ENCODE measurements at places on chromosomes 12 and 14.

DNA sequence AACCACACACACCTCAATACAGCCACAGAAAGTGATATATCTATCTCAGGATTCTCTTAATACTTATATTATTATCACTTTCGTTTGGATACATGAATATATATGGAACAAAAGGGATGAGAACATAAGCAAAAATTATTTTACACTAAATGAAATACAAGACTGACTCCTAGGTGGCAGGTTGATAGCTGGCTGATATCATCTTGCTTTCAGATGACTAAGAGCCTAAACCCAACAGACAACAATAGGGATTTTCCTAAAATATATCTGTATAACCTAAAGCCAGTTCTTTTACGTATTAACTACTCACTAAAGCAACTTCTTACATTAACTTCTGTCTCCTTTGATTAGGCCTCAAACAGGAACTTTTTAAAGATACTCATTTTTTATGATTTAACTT is 65.1 kb downstream of the BAZ1A start:
- DNase-seq: no peak

- no peak for DNase-seq
Measured at GRCh38 chr12:68403296-68403695, 71.1 kb upstream of the MDM1 start.

DNA sequence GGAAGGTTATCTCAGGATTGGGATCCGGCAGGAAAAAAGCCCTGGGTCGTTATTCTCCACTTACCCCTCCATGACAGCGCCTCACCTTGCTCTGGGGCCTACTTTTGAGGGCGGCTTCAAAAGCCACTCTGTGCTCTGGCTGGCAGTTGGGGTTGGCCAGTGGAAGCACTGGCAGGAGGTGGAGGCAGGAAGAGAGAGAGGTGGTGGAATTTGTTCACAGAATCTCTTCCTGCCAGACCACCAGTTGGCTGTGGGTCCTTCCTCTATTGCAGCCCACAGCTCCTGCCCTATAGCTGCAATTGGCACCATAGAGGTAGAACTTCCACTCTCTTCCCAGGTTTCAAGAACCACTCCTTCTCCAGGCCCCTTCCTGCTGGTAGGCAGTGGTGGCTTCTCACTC is 32.7 kb upstream of the SDR39U1 start:
- no peak for DNase-seq

- DNase-seq: peak; percentile 58
Measured at GRCh38 chr12:59030415-59030814, 110.1 kb upstream of the LRIG3 start.

DNA sequence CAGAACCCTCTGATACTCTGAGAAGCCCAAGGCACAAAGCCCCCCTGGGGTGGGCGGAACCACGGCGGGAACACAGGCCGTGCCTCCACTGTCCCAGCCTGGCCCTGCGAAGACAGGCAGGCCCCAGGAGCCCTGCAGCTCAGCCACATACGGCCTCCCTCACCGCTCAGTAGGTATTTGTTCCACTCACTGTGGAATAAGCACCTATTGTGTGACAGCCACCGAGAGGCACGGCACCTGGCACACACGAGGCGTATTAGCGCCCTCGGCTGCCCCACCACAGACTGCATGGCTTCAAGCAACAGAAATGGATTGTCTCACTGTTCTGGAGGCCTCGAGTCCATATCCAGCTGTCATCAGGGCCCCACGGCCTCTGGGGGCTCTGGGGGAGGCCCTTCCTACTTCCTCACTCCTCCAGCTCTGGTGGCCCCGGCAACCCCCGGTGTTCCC is 66.3 kb downstream of the NCOR2 start:
- no peak for DNase-seq

GRCh38 chr14:105398726-105399465 is 558 bp downstream of the TEX22 start:
- no peak for DNase-seq

- no peak for DNase-seq
Measured at GRCh38 chr12:52895726-52896189, 9.1 kb downstream of the KRT8 start.

GRCh38 chr12:59429766-59430165 is 166.1 kb upstream of the SLC16A7 start:
- DNase-seq: no peak

DNA sequence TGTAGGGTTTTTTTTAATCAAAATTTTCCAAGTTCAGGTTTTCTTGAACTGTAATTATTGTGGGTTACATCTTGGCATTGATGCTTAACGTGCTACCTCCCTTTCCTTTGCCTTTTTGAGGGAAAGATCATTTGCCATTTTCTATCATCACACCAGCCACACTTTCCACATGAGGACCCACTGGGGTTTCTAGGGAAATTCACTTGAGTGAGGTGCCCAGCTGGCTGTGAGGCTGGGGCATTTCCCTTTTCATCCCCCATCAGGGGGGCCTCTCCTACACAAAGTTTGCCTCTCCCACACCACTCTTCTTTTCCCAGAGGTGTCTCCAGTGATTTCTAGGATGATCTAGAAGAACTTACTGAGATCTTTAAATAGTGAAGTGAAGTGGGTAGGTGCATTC is 335.7 kb downstream of the BMP4 start:
- DNase-seq: no peak

DNA sequence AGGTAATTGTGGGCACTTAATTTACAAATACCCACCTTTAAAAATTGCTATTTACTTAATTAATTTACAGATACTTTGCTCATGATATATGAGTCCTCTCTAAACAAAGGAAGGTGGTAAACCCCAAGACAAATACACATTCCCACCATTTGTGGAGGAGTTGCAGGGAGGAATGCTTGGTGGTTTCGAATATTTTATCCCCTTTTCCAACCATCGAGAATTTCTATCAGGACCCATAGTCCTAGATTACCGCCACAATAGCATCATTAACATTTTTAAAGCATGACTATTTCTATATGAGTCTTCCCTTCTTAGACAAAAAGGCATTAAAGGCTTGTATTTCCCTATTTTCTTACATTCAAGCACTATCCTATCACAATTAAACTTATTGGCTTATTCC is 34.2 kb upstream of the PLEKHA5 start:
- DNase-seq: no peak

DNA sequence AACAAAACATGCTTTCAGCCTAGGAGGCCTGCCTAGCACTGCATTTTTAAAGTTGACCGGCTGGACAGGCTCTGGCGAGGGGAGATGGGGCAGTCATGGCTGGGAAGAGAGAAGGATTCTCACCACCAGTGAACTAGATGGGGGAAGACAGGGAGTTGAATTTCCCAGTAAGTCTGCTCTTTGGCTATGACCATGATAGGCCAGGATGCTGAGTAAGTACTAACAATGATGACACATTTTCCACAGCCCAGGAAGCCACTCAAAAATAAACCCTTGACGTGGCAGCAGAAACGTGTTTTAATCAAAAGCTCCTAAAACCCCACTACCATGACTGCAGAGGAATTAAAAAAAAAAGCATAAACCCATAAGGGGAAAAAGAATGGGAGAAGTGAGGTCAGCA is 19.0 kb downstream of the KCTD10 start:
- no peak for DNase-seq

GRCh38 chr12:64752833-64753238 is 6.4 kb downstream of the GNS start:
- DNase-seq: no peak

DNA sequence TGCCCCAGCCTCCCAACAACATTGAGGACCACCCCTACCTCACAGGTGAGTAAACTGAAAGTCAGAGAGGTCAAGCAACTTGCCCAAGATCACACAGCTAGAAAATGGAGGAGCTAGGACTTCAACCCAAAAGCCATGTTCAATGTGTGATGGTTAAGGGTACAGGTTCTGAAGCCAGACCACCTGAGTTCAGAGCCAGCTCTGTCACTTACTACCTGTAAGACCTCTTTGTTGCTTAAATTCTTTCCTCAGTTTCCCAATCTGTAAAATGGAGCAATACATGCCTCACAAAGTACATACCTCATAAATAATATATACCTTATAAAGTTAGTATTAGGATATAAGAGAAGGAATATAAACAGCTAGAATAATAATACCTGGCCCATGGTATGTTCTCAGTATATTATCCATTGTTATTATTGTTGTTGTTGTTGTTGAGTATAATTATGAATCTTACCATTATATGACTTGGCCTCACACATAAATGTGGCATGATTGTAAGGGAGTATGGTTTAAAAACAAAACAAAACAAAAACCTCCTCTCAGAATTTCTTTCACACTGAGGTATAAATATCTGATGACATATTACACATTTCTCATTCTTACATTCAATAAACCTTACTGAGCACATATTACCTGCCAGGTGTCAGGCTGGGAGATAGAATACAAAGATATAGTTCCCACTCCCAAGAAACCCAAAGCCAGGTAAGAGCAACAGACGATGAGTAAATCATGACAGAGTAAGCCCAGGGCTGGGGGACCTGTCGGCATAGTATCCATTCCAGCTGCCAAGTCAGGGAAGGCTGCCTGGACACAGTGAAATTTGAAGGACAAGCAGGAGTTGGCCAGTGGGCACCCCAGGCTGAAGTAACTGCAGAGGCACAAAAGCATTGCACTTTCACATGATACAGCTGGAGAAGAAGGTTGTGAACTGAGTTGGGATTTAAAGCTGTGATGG is 19.6 kb downstream of the CMKLR1 start:
- no peak for DNase-seq

GRCh38 chr14:69005432-69006148 is 26.5 kb upstream of the ACTN1 start:
- peak; percentile 68 for DNase-seq

DNA sequence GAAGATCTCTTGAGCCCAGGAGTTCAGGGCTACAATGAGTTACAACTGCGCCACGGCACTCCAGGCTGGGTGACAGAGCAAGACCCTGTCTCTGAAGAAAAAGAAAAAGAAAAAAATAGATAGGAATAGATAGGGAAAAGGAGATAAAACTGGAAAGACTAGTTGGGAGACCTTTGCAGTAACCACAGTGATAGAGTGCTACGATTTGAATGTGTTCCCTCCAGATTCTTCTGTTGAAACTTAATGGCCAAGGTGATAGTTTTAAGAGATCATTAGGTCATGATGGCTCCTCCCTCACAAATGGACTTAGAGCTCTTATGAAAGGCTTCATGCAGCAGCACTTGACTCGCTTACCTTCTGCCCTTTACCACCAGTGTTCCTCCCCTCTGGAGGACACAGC is 13.5 kb upstream of the ATF1 start:
- DNase-seq: no peak

DNA sequence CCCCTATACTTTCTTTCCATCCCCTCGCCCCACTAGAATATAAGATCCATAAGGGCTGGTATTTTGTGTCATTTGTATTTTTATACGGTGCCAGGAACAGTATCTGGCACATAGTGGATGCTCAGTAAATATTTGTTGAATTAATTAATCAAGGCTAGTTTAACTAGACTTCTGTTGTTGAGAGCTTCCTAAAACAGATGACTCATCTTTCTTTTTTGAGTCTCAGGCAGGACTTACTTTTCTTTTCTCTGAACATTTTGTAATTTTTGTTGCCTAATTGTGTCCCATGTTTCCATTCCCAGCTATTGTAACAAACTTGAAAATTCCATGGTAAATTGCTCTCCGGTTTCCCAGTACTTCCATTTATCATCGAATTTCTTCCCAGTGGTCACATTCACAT is 16.7 kb downstream of the STK38L start:
- no peak for DNase-seq

DNA sequence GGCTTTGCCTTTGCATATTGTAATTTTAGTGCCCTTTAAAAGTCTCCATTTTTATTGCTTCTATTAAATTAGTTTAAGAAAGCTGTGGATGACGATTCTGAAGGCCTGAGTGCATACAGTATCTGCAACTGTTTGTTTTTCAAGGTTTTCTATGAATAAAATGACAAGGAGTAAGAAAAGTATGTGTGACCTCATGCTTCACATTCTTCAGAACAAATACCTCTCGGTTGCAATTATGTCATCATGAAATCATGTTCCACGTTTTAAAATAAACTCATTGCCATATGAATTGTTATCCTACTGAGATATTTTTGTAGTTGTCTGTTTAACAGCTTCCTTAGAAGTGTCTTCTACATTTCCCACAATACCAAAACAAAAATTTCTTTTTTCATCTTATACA is 374.6 kb downstream of the MDGA2 start:
- no peak for DNase-seq

DNA sequence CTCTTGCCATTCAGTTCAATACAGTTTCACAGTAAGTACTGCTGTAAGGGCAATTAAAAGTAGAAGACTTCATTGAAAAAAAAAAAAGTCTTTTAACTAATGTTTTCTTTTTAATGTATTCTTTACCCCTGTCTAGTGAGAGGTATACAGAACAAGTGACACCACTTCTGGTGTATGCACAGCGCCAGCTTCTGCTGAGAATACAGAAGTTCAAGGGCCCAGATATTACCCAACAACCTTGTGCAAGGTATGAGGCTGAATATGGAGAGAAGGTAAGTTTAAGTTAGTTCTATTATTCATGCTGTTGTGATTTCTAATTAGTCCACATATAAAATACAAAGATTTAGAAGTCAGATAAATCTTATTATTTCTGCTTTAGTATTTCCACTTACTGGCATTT is 168.7 kb downstream of the CFAP54 start:
- no peak for DNase-seq

GRCh38 chr12:47808574-47809365 is 10.9 kb downstream of the HDAC7 start:
- DNase-seq: no peak

- no peak for DNase-seq
Measured at GRCh38 chr12:62106547-62107185, 153.5 kb upstream of the USP15 start.

- DNase-seq: no peak
Measured at GRCh38 chr14:59182641-59183040, 5.8 kb upstream of the DAAM1 start.

- DNase-seq: no peak
Measured at GRCh38 chr12:81209012-81209411, 131.1 kb downstream of the ACSS3 start.

DNA sequence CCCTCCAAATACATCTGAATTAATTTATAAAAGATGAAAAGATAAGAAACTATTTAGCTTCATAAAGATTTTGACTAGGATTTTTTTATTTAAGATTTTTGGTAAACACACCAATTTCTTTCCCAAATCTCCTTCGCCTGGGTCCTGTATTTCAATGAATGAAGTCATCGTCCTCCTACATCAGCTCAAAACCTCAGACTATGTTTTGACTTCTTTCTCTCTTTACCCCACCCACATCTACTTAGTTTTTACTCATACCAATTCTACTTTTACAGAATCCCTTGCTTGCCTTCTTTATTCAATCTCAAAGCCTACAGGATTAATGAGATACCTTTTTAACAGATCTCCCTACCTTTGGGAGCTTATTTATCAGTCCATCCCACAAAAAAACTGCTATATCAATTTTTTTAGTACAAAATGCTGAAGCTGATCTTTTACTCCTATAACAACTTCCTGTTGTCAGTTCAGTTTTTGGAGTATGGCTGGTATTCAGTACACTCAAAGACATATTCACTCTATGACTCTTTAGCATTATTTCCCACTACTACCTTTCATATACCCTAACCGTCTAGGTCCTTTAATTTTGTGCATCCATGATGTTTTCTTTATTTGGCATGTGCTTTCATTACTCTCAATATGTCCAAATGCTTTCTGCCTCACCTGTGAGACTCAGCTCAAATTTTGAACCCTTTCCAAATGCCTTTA is 18.7 kb upstream of the CCDC91 start:
- no peak for DNase-seq

Measured in mucosa of gallbladder (tissue), 1 donor.